Placental pericyte (primary cell): ENCODE measurements at places on chromosomes 16 and 17. TPM values are rescaled to one million over a fixed set of nuclear protein-coding genes. Genes with fewer than 3 reads are reported as not detected.

Gene OR1F1
- not detected in 2 replicates for total RNA-seq

Gene PRKCA
- 31.2 and 34.1 TPM in 2 replicates for total RNA-seq

Gene TRAF4
- 32.6 and 65.3 TPM in 2 replicates for total RNA-seq

Gene SHBG
- 1.8 TPM in 1 of 2 replicates, not detected in the other for total RNA-seq

Gene SSTR5
- not detected in 2 replicates for total RNA-seq

Gene LMF1
- total RNA-seq: 17.9 and 20.8 TPM in 2 replicates

Gene CA4
- not detected in 2 replicates for total RNA-seq

Gene KCTD11
- 7.2 and 7.7 TPM in 2 replicates for total RNA-seq

Gene USP31
- total RNA-seq: 7.2 and 9.4 TPM in 2 replicates

Gene KRT40
- 0.14 TPM in 1 of 2 replicates, not detected in the other for total RNA-seq

Gene SRL
- not detected in 2 replicates for total RNA-seq

Gene UNC13D
- 1.8 and 2.3 TPM in 2 replicates for total RNA-seq

Gene RNF43
- total RNA-seq: not detected in 2 replicates

Gene KRT23
- total RNA-seq: 0.22 TPM in 1 of 2 replicates, not detected in the other

Gene NHLRC4
- total RNA-seq: 2.6 TPM in 2 replicates

Gene C17orf113
- total RNA-seq: under 0.01 and 0.22 TPM in 2 replicates

Gene ZNF646
- 17.5 and 18.2 TPM in 2 replicates for total RNA-seq

Gene GNG13
- total RNA-seq: not detected in 2 replicates

Gene CCDC200
- not detected in 2 replicates for total RNA-seq

Gene HES7
- total RNA-seq: under 0.01 TPM in 1 of 2 replicates, not detected in the other

Gene IL17C
- 0.44 TPM in 1 of 2 replicates, not detected in the other for total RNA-seq

Gene KRT28
- total RNA-seq: not detected in 2 replicates

Gene PROCA1
- 0.44 and 0.86 TPM in 2 replicates for total RNA-seq

Gene AANAT
- not detected in 2 replicates for total RNA-seq
